CD4-positive, alpha-beta memory T cell (primary cell): ENCODE measurements at places on chromosomes 4 and X.
A peak's percentile ranks its signal among the peaks of the same experiment; 100 is the strongest.

GRCh38 chrX:41733939-41734338 lies 10.0 kb downstream of the GPR82 start:
- DNase-seq, result no peak

- DNase-seq, result no peak
Measured at GRCh38 chrX:38287674-38288073, 39.6 kb downstream of the RPGR start.

- DNase-seq, result no peak
Measured at GRCh38 chr4:7904952-7905915, 34.4 kb downstream of the AFAP1 start.

GRCh38 chr4:123133397-123134050 lies 211.1 kb upstream of the NUDT6 start:
- no peak for DNase-seq

DNA sequence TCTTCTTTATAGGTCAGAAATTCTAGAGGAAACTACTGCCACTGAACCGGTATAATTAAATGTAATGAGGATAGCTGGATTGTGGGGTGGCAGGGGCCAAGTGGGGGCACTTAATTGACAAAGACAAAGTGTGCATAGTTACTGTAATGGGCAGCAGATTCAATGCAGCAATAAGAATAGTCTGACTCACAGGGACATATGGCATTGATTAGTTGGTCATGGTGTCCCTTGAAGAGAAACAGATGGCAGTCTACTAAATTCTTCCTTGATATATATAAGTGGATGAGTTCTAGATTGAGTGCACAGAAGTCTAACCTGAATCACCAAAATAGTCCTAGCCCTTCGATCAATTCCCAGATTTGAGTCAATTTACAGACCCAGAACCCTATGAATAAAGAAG lies 31.6 kb downstream of the ETDC start:
- no peak for DNase-seq

- DNase-seq, result no peak
Measured at GRCh38 chrX:137565318-137565904, 516 bp upstream of the ZIC3 start.

DNA sequence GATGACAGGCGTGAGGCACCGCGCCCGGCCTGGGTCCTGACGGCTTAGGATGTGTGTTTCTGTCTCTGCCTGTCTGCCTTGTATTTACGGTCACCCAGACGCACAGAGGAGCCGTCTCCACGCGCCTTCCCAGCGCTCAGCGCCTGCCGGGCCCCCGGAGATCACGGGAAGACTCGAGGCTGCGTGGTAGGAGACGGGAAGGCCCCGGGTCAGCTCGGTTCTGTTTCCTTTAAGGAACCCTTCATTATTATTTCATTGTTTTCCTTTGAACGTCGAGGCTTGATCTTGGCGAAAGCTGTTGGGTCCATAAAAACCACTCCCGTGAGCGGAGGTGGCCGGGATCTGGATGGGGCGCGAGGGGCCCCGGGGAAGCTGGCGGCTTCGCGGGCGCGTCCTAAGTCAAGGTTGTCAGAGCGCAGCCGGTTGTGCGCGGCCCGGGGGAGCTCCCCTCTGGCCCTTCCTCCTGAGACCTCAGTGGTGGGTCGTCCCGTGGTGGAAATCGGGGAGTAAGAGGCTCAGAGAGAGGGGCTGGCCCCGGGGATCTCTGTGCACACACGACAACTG lies 1.3 kb downstream of the SHOX start:
- no peak for DNase-seq

DNA sequence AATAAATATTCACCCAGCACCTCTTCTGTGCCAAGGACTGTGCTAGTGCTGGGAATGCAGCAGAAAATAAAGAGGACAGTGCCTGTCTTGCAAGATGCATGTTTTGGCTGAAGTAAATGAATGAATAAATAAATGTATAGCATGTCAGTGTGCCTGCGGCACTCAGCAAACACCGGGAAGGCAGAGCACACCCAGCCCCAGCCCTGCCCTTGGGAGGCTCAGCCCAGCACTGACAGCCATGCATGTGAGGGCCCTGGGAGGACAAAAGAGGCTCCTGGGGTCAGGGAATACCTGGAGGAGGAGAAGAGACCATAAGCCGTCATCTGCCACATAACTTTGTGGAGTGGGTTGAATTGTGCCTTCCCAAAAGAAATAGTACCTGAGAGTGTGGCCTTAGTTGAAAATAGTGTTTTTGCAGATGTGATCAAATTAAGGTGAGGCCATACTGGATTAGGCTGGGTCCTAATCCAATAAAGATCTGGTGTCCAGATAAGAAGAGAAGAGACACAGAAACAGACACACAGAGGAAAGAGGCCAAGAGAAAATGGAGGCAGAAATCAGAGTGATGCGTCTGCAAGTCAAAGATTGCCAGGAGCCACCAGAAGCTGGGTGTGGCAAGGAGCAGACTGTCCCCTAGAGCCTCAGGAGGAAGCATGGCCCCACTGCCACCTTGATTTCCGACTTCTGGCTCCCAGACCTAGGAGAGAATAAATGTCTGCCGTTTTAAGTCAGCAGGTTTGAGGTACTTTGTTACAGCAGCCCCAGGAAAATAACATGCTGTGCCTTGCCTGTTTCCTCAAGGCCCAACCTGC lies 16.3 kb downstream of the C4orf50 start:
- DNase-seq, result no peak

DNA sequence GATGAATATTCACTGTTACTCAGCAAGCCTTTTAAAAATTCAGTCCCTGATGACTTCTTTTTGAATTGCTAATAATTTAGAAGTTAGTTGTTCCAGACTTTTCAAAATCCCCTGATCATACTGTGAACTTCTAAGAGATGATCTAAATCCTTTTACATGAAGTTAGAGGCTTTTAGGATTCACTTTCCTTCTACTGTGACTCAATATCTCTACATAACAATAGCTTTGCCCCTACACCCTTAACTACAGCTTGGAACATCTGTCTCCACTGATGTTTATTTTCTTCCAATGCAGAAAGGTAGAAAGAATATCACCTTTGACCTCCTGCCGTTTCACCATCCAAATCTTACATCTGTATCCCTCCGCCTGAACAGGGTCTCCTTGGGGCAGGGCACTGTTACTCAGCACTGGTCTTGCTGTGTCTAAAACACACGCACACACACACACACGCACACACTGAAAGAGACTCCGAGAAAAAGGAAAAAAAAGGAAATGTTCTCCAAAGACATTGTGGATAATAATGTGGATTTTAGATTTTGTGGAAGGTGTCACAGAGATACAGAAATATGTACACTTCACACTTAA lies 111.6 kb upstream of the GPRIN3 start:
- no peak for DNase-seq

GRCh38 chrX:31847773-31848172 lies 775.9 kb upstream of the FTHL17 start:
- DNase-seq, result no peak

GRCh38 chrX:121802881-121803412 lies 755.5 kb downstream of the GLUD2 start:
- DNase-seq, result no peak

GRCh38 chr4:102759831-102760644 lies 730 bp downstream of the MANBA start:
- DNase-seq, result peak; percentile 30

- no peak for DNase-seq
Measured at GRCh38 chr4:76016393-76016792, 6.9 kb downstream of the CXCL10 start.

DNA sequence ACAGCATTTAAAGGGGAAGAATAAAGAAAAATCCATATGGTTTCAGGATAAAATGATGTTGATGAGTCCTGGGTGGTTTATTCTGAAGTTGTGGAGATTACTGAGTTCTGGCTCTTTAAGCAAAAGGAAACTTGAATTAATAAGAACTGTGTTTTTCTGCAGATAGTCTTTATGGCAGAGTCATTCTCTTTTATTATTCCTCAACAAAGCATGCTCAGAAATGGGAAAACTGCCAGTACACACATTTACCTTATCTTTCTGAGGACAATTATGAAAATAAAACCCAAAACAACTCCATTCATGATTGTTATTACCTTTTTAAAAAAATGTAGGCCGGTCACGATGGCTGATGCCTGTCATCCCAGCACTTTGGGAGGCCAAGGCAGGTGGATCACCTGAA lies 58.5 kb downstream of the ADD1 start:
- no peak for DNase-seq
